ENCODE measurements at places on chromosomes 16 and 17.

DNA sequence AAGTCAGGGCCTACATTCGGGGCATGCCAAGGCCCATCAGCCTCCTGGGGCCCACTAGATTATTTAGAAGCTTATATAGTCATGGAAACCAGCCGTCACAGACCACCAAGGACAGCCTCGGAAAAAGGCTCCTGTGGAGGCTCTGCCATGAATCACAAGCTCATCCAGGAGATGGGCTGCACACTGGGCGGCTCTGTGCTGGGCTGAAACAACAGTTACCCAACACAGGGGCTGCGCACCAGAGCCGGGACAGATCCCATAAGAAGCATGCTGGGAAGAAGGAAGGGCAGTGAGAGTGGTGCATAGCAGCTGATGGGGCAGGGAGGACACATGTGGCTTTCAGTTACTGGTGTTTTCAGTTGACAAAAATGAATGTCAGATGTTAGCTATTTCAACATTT lies 67.7 kb upstream of the GSG1L start:
- DNase-seq, result no peak

GRCh38 chr17:42691021-42691545 lies 8.8 kb downstream of the CNTNAP1 start:
- no peak for DNase-seq

DNA sequence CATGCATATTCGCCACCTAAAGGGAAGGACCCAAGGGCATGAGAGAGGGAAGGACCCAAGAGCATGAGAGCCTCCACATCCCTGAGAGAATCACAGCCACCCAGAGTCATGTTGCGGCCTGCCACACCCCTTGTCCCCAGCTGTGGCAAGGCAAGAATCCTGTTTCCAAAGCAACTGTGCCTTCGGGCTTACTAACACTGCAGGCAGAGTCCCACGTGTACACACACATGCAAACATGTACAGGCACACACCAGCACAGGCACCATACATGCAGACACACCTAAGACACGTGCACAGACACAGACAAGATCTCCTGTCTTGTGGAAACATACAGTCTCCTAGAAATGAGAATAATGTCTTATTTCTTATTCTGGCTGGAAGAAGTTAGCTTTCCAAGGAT lies 92.4 kb upstream of the CDYL2 start:
- DNase-seq, result no peak

- DNase-seq, result no peak
These were observed 416 bp downstream of the RNF43 start for GRCh38 chr17:58416937-58417299.

DNA sequence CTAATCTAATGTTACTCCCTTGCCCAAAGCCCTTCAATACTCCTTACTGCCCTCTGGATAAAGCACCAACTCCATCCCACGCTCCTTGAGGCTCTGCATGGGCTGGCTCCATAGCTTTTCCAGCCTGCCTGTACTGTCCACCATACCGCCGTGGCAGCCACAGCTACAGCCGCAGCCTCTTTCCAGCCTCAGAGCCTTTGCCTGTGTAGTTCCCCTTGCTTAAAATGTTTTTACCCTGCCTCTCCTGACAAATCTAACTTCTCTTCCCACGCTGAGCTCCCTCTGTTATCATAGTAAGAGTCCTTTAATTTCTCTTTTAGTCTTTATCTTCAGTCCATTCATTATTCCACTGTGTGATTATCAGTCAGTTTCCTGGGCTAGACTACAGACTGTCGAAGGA lies 22.0 kb downstream of the TEX14 start:
- DNase-seq, result no peak

GRCh38 chr16:3171181-3171854 lies 16.7 kb upstream of the OR1F1 start:
- no peak for DNase-seq

GRCh38 chr17:56833057-56833808 lies 487 bp downstream of the C17orf67 start:
- DNase-seq, result no peak

- no peak for DNase-seq
These were observed 167.9 kb upstream of the ZFHX3 start for GRCh38 chr16:73215678-73216377.

DNA sequence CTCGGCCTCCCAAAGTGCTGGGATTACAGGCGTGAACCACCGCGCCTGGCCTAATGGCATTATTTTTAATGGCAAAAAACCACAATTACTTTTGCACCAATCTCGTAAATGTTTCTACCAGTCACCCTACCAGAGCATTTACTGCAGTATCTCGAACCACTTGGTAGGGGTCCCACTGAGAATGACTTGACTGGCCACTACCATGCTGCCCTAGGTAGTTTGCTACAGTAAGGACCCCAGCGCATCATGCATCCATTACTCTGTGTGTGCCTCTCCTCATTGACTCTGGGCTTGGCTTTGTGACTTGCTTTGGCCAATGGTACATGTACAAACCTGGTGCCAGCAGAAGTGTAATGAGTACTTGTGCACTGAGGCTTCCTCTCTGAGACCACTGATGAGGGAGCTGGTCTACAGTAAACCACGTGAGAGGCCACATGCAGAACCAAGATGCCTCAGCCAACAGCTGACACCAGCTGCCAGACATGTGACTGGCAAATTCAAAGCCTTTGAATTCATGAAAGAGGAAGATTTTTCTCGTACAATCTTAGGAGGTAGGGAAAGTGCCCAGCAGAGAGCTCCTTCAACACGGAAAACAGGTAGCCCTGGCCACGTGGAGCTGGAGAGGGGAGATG lies 421.7 kb upstream of the C16orf82 start:
- DNase-seq, result no peak

GRCh38 chr17:68318103-68318991 lies 27.1 kb downstream of the ARSG start:
- no peak for DNase-seq

- no peak for DNase-seq
These were observed 3.1 kb upstream of the MC1R start for GRCh38 chr16:89915303-89916232.

DNA sequence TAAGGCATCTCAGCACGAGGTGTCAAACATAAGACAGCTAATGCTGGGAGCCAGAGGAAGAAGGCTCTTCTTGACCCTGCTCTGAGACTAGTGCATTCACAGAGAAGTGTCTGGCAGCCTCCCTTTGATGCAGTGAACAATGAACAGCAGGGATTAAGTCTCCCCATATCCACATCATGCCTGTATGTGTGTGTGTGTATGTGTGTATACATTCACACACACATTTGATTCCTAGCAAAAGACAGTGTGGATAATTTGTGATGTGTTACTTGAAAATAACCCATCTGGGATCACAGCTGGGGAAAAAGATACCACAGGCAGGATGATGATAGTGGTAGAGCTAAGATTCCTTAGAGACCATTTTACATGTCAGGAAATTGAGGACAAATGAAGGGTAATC lies 485.9 kb upstream of the GOT2 start:
- DNase-seq, result no peak

DNA sequence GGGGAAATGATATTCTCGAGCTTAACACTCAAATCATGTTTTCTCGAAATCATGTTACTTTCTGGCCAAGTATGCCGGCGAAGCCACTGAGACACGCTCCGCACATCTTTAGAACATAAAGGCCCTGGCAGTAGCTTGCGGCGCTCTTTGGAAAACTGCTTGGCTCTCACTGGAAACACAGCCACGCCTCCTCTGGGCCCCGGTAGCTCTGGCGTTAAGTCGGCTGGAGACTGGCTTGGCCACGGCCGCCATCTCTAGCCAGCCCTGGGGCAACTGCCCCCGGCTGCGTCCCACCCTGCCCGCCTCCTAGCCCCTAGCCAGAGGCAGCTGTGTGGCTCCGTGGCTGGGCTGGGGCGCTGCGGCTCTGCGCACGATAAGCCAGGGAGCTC lies 9.2 kb upstream of the BAIAP2 start:
- no peak for DNase-seq

- DNase-seq, result no peak
These were observed 35.4 kb upstream of the ARL4D start for GRCh38 chr17:43363181-43363925.

- peak; percentile 51 for DNase-seq
These were observed 33.3 kb downstream of the JPH3 start for GRCh38 chr16:87635541-87636049.

DNA sequence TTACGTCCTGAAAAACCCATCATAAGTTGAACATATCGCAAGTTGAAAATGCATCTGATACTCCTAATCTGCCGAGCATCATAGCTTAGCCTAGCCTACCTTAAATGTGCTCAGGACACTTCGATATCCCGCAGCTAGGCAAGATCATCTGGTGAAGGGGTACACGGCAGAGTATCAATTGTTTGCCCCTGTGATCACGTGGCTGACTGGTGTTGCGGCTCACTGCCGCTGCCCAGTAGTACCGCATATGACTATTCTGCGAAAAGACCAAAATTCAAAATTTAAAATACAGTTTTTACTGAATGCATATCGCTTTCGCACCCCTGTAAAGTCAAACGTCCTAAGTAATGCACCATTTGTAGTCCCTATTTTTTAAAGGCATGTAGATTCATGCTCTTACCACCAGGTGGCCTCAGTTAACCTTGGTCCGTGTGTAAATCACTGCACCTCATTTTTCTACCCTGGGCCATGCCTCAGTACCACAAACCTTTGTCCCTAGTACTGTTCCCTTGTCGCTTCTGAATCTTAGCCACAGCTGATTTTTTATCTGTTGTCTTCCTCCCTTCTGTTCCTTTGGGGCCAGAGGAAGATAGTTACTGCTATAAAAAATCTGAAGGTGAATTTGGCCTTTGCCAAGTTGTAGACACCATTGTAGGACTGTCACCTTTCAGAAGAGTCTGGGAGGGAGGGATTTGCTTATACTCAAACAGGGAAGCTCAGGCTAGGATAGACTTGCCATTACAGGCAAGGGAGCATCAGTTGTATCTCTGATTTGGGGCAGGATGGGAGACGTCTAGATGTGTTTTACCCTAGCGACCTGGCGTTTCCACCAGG lies 34.4 kb downstream of the WWP2 start:
- peak; percentile 44 for DNase-seq

DNA sequence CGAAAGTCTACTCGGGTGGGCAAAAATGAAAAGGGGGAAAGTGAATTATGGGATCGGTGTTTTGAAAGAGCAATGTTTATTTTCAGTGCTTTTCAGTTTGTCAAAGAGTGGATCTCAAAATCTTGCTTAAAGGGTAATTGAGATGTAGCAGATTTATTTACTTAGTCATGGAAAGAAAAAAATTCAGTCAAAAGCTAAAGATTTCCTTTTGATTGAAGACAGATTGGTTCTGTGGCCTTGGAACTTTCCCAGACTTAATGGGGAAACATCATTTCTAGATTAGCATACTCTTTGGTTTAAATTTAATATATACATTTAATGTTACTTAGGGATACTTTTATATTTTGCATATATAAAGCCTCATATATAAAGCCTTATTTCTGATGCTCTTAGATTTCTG lies 20.6 kb downstream of the PRKAR1A start:
- DNase-seq, result no peak

DNA sequence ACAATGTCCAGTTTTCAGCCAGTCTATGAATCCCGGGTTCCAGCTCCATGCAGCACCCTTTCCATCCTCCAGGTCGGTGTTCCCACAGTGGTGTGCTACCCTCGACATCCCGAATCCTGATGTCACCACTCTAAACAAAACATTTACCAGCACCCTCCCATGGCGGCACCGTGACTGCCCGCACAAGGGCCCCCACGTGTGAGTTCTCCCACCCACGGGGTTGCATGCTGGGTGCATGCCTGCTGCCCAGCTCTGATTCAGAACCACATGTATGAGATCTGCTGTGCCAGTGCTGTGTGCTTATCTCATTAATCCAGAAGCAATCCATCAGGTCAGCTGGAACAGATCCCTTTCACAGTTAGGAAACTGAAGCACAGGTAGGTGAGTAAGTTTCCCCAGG lies 57.4 kb downstream of the C16orf78 start:
- no peak for DNase-seq

GRCh38 chr16:57589374-57589773 lies 39.1 kb upstream of the ADGRG1 start:
- DNase-seq, result no peak

DNA sequence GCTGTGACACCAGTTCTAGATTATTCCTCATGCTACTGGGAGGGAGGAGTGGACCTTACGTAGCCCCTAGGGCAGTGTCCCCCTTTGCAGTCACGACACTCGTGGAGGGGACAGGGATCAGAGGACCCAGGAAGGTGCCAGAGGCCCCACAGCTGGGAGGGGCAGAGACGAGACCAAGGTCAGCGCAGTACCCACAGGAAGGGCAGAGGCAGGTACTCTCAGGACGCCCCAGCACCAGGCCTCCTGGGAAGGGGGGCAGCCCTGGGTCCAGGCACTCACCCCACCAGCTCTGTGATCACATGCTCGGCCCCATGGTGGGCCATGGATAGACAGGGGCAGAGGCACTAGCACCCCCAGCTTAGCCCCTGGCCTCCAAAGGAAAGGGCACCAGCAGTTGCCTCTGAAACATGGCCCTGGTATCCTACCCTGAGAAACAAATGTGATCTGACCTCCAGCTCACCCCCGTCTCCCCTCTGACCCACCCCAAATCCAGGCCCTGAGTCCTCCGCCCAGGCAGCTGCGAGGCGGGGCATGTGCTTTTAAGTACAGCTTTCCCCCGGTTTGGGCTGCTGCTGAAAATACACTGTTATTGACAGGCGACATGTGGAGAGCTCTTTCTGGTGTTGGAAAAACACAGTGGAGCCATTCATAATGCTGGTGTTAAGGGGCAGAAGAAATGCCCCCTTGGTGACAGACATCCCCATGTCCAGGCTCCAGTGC lies 361.9 kb downstream of the C16orf95 start:
- DNase-seq, result no peak

DNA sequence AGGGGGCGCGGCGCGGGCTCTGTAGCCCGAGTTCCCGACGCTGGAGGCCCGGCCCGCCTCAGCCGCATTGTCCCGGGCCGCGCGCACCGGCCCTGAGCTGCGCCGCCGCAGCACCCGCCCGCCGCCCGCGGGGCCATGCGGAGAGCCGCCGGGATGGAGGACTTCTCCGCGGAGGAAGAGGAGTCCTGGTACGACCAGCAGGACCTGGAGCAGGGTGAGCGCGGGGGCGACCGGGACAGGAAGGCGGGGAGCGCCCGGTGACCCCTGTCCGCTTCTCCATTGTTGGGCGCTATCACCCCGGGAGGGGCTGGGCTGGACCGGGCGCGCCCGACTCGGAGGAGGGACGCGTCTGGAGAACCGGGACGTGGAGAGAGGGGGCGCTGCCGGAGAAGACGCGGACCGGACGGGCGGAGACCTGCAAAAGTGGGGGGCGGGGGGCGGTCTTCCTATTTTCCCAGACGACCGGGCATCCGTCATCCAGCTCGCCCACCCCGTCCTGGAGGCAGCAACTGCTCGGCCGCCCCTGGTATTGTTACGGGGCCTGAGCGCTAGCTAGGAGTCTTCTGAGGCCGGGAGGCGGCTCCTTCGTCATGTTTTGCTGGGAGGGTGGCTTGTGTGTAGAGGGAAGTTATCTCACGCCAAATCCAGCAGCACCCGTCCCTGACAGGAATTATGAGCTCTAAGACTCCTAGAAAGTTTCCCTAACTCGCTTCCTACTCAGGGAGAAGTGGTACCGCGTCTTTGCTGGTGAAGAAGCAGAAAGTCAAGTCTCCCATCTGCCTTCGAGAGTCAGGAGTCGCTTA lies 678 bp downstream of the CDR2L start:
- peak; percentile 48 for DNase-seq

DNA sequence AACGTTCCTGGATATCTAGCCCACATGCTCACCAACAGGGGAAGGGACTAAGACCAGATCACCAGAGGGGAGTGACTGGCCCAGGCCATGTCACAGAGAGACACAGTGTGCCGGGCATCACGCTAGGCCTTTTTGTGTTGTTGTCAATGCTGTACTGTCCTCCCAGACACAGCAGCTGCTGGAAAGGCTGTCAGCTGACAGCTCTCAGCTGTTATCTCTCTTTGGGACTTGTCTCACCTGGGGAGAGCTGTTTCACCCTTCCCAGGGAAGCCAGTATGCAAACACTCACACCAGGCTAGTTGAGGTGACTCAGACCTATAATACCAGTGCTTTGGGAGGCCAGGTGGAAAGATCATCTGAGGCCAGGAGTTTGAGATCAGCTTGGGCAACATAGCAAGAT lies 19.4 kb downstream of the UNC45B start:
- no peak for DNase-seq

All from NCI-H2171 (cell line).